Activated CD4-positive, alpha-beta T cell treated with anti-CD3 and anti-CD28 coated beads, Interleukin-2, Interleukin-4, amounts not matched to agents 100 ng/mL and 50 ng/mL, durations not matched to agents 16 hours and 8 hours (primary cell): ENCODE measurements at places on chromosomes 3 and 15.
A peak's percentile ranks its signal among the peaks of the same experiment; 100 is the strongest.

- no peak for DNase-seq
Measured at GRCh38 chr15:57570994-57571393, 20.7 kb upstream of the MYZAP start.

DNA sequence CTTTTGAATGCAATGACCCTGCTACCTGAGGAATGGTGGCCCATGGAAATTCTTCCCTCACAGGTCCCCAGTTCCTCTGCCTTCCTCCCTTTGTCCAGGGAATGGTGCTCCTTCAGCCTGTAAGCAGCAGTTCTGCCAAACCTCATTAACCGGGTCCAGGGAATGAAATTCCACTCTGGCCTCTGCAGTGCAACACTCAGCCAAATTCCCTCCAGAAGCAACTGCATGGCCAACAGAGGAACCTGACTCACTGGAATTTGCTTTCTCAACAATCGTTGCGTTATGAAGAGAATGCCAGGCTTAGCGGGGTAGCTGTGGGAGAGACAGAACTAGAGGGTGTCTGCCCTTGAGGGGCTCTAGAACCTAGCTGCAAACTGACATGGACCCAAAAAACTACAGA is 449.4 kb upstream of the PROK2 start:
- no peak for DNase-seq

DNA sequence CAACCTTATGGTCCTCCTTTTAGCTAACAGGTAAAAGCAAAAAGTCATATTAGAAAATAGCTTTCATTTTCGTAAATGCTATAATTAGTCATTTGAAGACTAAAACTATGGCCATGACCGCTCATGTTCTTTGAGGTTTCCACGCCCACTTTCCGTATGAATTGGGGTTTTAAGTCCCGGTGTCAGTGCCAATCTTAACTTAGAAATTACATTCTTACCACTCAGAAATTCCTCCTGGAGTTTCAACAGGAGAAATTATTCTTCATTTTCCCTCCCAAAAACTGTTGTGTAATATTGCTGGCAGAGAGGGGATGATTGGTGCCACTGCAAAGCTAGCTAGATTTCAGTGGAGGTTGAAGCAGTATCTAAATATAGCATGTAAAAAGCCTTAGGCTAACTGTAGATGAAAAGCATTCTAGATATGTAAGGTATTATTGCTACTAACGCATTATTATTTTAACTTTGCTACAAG is 71.0 kb upstream of the MDFIC2 start:
- DNase-seq: peak; percentile 8

DNA sequence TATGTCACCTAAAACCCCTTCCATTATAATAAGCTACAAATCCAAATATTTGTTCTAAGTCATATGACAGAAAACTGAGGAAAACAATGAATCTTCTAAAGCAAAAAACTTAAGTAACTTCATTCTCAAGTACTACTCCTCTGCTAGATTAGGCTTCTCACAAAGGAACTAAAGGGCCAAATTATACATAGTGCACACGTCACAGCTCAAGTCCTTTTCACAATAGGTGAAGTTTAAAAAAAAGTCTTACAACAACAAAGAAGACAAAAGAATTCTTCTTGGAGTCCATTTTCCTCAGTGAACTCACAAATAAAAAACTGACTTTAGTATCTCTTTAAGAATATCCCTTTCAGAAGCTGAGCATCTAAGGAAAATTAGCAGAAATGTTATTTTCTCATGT is 479.9 kb downstream of the MAGI1 start:
- no peak for DNase-seq

DNA sequence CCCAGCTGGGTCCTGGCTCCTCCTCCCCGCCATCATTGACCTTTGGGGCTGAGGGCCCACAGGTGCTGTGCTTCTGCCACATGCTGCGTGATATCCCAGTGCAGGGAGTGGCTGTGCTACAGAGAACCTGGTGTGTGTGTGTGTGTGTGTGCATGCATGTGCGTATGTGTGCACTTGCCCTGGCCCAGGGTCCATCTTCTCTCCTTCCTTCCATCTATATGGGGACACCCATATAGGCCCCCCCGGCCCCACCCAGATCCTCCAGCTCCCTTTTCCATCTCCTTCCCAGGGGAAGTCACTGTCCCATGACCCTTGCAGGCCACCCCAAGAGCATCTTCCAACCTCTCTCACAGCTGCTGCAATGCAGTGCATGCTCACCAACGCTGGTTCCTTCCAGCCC is 12.6 kb downstream of the RASGRF1 start:
- DNase-seq: no peak
